ENCODE measurements at places on chromosomes 5 and 9. TPM values are rescaled to one million over a fixed set of nuclear protein-coding genes. Genes with fewer than 3 reads are reported as not detected.

Gene FAM151B
- total RNA-seq: 1.8 TPM

Gene KIF24
- total RNA-seq: 1.9 TPM

Gene ZNF462
- 37.1 TPM for total RNA-seq

DNA sequence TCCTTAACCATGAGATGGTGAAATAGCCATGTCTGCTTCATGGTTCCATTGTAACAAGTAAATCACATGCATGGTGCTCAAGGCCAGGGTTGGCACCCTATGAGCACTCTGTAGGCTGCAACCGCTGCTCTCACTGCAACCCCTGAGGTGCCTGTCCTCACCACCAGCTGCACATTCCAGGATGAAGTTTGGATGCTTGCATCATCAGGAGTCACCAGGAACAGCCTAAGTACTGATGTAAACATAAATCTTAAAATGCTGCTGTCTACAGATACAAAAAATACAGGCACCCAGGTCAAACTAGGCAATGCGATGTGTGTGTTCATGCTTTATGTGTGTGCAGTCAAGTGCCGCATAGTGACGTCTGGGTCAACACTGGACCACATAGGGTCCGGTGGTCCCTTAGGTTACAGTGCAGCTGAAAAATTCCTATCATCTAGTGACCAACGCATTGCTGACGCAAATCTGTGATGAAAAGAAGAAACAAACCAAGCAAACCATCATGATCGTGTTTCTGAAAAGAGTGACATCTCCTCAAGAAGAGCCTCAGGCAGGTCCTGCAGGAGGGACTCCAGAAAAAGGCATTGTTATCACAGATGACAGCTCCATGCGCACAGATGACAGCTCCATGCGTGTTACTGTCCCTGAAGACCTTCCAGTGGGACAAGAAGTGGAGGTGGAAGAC is 234.8 kb downstream of the AUH start:
- DNase-seq: no peak

- no peak for DNase-seq
Measured at GRCh38 chr5:74232276-74232675, 408.3 kb downstream of the ENC1 start.

- no peak for DNase-seq
Measured at GRCh38 chr5:52802272-52802973, 14.7 kb downstream of the ITGA1 start.

GRCh38 chr5:79263290-79263689 is 27.4 kb downstream of the JMY start:
- DNase-seq: no peak
